Memory B cell (primary cell): ENCODE measurements at places on chromosomes 12 and 14.

DNA sequence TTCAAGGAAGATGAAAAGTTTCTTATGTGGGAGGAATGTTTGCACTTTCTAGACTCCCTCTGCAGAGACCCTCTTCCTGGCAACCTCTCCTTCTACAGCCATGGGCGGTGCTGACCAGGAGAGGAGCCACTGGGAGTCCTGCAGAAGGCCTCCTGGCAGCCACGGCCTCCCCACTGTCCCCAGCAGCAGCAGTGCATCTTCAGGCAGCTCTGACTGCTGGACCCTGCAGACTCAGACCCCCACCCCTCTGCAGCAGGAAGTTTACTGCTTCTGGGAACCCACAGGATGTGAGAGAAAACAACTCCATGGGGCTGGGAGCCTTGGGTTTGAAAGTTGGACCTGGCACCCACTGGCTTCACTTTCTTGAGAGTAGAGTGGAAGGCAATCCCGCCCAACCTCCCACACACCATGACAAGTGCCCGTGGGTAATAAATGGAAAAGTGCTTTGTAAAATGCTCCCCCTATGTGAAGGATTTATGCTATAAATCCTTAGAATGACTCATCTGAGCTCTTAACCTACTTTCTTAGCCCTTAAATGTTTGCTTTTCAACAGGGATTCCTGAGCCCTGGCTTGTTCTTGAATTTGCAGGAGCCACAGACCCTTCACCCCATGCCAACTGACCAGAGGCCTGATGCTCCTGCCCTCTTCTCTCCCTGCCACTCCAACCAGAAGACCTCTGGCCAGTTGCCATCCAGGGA is 37.5 kb upstream of the DDX11 start:
- DNase-seq, result no peak

- no peak for DNase-seq
These were observed 943.5 kb downstream of the BCL11B start for GRCh38 chr14:98328496-98328895.

- no peak for DNase-seq
These were observed 28.5 kb downstream of the TMCC3 start for GRCh38 chr12:94621662-94622359.

- no peak for DNase-seq
These were observed 85.4 kb downstream of the PTCSC3 start for GRCh38 chr14:36091096-36091495.

DNA sequence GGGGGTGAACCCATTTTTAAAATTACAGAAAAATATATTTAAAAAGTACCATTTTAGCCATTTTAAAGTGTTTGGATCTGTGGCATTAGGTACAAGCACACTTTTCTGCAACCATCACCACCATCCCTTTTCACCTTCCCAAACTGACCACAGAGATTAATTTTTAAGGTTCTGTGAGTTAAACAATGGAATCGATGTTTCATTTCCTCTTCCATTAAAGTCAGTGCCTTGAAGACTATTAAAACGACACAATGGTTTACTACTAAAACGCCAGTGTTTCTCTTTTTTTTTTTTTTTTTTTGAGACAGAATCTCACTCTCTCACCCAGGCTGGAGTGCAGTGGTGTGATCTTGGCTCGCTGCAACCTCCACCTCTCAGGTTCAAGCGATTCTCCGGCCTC is 78.1 kb upstream of the GPR68 start:
- DNase-seq, result no peak

DNA sequence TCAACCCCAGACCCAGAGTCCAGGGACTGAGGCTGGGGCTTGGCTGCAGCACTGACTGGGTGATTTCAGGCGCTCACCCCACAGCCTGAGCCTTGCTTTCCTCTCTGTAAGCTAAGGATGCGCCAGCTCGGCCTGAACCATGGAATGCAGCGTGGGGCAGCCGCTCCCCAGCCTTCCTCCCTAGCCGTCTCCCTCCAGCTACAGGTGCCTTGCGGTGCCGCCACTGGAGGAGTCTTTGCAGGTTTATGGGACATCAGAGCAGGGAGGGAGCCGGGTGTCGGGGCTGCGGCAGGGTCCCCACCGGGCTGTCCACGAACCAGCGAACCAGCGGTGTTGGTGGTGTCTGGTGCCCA is 19.4 kb downstream of the PPP2R5C start:
- no peak for DNase-seq

DNA sequence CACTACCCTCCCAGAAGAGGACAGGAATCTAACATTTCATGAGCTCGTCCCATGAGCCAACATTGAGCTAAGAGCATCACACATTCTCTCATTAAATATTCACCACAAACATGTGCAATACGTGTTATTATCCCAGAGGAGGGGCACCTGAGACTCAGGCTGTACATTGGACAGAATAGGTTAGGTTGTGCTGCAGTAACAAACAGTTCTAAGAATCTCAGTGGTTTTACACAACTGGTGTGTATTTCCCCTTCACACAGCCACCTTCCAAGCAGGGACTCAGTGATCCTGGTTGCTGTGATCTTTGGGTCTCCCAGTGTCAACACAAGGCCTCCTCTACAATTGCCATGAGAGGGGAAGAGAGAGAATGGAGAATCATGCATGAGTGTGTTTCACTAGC is 15.0 kb upstream of the ACTN1 start:
- no peak for DNase-seq

DNA sequence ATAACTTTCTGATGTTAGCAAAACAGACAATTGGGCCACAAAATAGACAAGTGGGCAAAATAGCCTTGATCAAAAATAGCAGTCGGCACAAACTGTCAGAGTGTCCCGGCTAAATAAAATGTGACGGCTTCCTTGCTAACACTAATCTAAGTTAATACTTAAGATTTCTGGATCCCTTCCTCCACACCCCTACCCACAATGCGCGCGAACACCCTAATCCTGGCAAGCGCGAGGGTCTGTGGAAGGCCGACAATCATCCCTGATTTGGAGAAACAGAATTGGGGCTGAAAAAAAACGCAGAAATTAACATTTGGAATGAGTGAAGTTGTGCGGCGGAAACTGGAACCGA is 489 bp downstream of the CEP290 start:
- no peak for DNase-seq

GRCh38 chr14:64554556-64554955 is 4.8 kb downstream of the PPP1R36 start:
- DNase-seq, result no peak
